ENCODE measurements at places on chromosomes 4 and X.

GRCh38 chr4:163395055-163395454, 51.4 kb downstream of the NPY5R start:
- no peak for DNase-seq

- DNase-seq, result no peak
Measured at GRCh38 chrX:109934935-109935334, 68.0 kb upstream of the TMEM164 start.

DNA sequence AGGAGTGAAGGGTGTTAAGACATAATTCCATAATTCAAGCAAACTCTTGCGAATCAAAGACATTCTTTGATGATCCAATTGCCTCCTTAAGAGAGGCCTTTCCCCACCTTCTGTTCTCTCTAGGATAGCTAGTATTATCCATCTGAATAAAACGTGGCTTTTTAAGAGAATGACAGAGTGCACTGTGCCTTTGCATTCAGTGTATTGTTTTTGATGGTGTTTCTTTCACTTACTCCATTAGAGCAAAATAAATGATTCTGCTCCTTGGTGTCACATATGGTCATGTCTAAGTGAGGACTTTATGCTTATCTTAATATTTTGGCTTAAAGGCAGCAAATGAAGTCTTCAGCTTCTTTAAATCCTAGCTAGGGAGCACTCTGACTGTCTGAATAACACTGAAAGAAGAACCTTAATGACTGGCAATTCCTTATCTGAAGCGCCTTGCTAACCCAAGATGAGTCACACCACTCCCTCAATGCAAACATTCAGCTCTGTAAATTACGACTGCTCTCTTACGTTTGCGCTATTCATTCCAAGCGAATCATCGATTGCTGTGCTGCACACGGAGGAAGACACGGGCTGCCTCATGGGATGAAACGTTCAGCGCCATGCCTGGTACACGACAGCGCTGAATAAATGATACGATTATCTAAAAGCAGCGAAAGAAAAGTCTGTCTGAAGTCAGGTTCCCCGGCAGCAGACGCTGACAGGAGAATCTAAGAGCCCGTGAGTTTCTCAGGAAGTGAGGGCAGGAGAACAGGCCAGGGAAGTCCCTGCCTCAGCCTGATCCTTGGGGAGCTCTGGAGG, 35.1 kb upstream of the GEMIN8 start:
- no peak for DNase-seq

DNA sequence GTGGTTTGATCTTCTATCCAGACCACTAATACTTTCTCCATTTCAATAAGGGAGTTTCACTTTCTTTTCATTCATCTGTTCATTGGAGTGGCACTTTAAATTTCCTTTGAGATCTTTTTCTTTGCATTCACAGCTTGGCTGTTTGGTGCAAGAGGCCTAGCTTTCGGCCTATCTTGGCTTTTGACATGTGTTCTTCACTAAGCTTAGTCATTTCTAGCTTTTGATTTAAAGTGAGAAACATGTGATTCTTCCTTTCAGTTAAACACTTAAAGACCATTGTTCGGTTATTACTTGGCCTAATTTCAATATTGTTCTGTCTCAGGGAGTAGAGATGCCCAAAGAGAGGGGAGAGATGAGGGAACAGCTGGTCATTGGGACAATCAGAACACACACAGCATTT, 24.3 kb downstream of the CXCL13 start:
- DNase-seq, result no peak

- DNase-seq, result no peak
Measured at GRCh38 chr4:75004755-75005668, 72.1 kb downstream of the PARM1 start.

- no peak for DNase-seq
Measured at GRCh38 chr4:30103455-30103854, 616.7 kb upstream of the PCDH7 start.

GRCh38 chr4:61336916-61337315, 136.8 kb downstream of the ADGRL3 start:
- no peak for DNase-seq

DNA sequence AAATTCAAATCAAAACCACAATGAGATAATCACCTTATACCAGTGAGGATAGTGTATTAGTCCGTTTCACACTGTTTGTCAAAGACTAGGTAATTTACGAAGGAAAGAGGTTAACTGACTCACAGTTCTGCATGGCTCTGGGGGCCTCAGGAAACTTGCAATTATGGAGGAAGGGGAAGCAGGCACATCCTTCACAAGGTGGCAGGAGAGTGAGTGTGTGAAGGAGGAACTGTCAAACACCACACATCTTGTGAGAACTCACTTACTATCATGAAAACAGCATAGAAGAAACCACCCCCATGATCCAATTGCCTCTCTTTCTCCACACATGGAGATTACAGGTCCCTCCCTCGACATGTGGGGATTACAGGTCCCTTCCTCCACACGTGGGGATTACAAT, 54.7 kb upstream of the TRPC5 start:
- DNase-seq, result no peak

- no peak for DNase-seq
Measured at GRCh38 chr4:139674875-139675550, 9.4 kb downstream of the MGST2 start.

Measured in activated T-helper 1 cell treated with Interleukin-2 at 50 U/mL for 16 hours (primary cell).